ENCODE measurements at places on chromosomes 2 and 18. TPM values are rescaled to one million over a fixed set of nuclear protein-coding genes. Genes with fewer than 3 reads are reported as not detected.

CFAP65 gene
- not detected for total RNA-seq

PLGLB1 gene
- 2.7 TPM for total RNA-seq

NOSTRIN gene
- total RNA-seq: 11.5 TPM

DNA sequence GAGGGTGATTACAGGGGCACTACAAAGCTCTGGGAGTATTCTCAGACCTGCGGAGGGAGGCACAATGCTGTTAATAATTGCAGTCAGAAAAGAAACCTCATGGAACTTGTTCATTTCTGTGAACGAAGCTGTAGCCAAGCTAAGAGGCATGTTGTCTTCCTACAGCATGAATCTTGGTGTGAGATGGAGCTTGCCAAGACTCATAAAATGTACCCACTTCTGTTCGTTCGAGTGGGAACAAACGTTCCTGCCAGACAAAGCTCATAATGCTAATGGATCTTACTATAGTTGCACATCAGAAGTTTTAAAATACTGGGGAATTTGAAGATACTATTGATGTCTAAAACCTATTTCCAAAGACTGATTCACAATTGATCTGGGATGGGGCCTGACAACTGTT, 489.1 kb downstream of the ZEB2 start:
- DNase-seq: no peak

DNA sequence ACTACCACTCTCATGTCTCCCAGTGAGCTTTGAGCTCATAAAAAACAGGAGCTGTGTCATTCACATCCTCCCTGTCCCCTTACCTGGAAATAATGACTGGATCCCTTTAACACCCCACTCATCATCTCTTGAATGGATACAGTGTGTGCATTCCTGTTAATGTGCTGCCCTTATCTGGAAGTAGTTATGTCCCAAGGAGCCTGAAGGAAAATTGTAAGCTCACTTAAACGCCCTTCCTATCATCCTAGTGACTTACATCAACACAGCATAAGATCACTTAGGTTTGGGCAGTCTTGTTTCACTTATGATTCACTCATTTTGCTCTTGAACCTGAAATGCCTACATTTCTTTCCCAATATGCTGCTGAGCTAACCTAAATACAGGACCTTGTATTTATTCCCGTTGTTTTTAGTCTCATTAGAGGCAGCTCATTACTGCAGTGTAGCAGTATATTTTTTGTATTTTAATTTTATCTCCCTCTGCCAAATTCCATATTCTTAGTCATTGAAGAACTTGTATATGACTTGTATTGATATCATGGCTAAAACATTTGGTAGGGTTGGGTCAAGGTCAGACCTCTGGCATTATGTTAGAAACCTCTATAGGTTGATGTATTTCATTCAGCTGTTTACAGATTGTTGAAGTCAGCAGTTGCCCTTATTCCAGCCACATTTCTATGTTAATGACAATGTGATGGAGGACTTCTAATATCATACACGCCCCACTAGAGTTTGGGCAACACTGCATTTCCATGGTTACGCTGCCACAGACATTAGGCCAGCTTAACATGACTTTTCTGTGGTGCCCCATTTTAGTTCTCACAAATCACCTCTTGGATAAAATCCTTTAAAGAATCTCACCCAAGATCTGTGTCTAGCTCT, 72.9 kb downstream of the PKP4 start:
- no peak for DNase-seq

ESPNL gene
- not detected for total RNA-seq

DNA sequence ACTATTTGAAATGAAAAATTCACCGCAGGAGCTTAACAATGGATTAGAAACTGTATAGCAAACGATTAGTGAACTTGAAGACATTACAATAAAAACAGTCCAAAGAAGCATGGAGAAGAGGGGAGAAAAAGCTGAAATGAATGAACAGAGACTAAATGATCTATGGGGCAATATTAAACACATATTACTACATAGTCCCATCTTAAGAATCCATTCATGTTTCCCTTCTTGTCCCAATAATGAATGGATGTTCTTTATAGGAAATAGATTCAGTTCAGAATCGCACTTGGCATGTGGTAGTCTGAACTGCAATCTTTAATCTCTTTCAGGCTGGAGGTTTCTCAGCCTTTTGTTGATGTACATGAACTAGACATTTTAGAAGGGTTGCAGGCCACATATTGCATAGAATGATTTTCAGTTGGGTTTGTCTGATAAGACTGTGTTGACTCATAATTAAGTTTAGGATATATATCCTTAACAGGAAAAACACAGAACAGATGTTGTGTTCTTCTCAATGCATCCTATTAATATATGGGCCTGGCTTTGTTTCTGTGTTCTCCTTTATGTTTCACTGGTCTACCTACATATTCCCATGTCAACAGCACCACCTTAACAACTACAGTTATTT, 27.9 kb downstream of the CCDC88A start:
- no peak for DNase-seq

FBXO15 gene
- not detected for total RNA-seq

DNA sequence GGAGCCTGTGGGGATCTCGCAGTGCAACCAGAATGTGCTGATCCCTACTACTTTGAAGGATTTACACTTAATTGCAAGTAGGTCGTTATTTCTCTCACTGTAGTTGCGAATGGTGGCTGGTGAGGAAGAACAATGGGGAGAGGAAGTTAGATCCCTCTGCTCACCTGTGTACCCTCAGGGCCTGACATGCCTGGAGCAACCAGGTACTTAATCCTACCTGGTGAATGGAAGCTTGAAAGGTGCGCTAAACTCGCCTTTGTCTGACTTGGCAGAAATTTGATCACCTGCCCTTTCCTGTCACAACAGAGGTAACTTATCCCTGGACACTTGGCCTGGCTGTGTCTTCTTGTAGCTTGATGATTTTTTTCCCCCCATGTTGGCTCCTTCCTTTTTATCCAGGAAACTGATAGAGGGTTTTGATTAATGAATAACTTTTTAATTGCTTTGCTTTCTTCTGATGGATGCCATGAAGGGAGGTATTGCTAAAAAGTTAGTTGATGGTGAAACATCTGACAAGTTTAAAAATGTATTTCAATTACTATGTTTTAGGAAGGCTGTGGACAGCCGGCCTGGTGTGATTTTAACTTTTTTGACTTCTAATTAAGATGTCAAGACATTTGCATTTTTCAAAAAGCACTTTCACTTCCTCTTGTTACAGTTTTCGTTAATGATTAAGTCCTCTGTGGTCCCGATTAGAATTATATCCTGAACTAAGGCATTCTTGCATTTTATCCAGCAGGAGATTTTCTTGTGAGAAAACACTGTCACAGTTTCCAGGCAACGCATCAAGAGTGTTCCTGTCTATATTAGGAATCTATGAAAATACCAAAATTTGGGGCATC, 9.2 kb downstream of the SGPP2 start:
- no peak for DNase-seq

DNA sequence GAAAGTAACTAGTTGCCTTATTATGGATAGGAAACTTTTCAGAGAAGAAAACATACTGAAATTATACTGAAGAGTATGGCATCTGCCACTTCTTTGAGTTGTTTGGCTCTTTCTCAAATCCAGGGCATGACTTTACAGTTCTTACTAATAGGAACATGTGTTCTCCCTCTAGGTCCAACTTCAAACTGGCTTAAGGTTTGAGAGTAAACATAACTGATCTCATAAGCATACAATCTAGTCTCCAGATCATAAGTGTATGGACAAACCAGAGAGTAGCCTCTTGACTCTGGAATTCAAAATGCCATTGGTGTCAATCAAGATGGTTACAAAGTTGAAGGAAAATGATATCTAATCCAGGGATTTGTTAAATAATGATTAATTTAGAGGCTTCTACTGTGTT, 101.5 kb downstream of the NYAP2 start:
- DNase-seq: no peak

DNA sequence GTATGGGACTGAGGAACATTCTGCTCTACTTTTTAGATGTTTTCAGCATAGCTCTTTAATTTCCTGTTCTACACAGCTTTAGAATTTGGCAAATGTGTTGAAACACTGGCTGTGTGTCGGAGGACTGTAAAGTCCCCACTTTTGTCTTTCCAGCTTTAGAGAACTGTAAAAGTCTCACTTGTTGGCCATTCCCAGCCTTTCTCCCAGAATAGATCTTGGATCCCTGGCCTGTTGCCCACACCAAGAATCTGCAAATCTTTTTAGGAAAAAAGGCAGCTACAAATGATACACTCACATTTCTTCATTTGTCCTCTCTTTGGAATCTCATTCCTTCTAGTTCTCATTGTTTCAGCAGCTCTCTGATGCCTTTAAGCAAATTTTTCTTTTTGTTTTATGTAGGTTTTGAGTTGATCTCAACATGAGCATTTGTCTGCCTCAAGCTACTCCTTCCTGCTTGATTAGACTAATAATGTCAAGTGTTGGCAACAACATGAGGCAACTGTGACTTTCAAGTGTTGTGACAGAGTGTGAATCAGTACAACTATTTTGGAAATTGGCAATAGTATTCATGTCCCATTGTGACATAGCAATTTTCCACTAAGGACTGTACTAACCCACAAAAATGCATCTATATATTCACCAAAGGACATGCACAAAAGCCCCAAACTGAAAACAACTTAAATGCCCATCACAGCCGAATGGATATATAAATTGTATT, 610.8 kb downstream of the EPHA4 start:
- DNase-seq: no peak

DNA sequence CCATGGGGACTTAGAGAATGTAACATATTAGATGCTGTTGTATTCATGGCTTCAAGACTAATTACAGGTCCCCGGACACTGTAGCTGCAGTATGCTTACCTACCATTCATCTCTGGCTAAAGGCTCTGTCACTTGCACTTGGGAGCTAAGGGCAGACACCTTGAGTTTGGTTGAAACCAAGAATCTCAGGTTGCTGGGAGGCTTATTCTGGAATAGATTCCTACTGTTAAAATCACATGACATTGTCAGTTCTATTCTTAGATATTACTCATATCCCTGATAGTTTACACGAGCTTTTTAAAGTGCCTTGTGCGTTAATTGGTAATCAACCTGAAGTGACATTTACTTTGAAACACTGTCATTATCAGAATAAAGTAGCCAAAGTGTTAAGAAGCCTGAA, 73.0 kb upstream of the EPB41L5 start:
- DNase-seq: no peak

DNA sequence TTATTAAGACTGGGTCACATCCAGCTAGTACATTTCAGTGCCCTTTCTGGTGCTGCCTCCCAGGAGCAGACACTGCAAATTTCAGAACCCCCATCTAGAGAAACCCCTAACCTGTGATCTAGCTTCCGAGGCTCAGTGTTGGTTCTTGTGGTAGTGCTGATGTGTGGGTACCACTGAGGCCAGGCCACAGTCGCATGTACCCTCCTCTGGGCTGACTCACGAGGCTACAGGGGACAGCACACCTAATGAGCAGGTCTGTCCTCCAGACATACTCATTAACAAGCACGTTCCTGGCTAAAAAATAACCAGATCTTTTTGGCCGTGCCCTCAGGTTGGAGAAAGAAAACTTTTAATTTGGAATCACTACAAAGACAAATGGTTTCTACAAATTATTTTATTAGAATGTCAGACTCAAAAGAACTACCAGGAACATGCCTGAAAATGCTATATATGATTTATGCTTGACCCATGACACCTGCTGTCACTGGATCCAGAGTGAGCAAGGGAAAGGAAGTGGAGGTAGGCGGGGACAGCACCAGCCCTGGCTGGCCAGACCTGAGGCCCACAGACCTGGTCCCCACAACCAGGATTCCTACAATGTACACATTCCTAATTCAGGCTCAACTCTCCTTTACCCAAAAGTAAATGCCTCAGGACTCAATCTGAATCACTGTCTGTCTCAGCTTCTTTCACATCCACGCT, 8.5 kb downstream of the CIAO1 start:
- no peak for DNase-seq

DNA sequence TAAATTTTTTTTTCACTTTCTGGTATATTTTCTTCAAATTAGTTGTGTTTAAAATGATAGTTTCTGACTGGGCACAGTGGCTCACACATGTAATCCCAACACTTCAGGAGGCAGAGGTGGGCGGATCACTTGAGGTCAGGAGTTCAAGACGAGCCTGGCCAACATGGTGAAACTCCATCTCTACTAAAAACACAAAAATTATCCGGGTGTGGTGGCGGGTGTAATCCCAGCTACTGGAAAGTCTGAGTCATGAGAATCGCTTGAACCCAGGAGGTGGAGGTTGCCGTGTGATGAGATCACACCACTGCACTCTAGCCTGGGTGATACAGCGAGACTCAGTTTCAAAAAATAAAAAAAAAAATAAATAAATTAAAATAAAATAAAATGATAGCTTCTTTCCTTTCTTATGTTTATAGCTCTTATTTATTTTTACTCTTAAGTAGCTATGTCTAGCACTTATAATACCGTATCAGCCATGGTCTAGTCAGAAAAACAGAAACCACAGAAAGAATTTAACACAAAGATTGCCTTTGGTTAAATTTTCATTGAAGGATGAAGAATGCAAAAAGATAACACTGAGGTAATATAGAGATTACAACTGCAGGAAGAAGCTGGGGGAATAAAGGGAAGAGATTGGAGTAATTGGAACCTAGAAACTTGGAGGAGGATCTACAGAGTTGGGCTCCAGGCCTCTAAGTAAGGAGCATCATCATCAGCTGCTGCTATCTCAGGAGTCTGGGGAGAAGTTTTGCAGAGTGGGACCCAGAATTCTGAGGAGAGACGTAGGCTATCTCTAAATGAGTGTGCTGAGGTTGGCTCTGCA, 54.7 kb upstream of the MBOAT2 start:
- DNase-seq: no peak

GRCh38 chr2:101030866-101031554, 28.9 kb downstream of the RPL31 start:
- DNase-seq: no peak

HOXD9 gene
- total RNA-seq: not detected

OLA1 gene
- total RNA-seq: 69.2 TPM

EVX2 gene
- total RNA-seq: not detected

DNA sequence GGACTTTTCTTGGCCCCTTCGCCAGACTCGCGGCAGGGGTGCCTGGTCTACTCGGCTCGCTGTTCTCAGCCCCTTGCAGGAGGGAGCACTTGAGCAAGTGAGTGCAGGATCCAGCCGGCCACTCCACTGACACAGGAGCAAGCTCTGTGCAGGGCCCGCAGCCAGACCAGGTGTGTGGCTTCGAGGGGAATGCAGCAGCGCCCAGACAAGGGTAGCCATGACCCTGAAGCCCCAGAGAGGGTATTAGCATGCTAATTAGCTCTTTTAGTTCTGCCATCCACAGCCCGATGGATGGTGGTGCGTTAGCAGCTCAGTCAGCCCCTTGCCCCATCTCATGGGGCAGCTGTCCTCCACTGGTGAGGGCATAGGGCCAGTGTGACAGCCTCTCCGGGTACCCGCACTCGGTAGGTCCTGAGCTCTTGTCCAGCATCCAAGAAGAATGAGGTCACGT, 103.2 kb upstream of the HS6ST1 start:
- DNase-seq: no peak

DNA sequence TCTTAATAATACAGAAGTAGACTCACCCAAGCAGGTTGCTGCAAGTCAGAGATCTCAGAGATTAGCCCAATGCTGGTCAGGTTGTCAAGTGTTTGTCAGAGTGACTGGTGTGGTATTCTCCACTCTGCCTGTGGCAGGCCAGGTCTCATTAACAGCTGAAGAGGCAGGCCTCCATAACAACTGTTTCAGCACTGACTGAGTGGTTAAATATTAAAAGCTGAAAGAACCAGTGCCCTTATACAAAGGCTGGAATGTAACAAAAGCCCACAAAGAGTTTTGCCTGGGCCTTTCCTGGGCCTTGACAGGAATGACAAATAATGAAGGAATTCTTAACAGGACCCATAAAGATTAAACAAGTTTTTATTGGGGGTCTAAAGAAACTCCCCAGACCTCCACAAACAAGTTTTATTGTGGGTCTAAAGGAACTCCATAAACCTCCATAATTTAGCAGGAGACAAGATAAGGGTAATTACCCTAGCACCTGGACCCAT, 26.8 kb downstream of the SULT1C2 start:
- DNase-seq: no peak

All from left ventricle myocardium superior (tissue), 1 donor.